NCI-H82 (cell line): ENCODE measurements at places on chromosomes 1 and 21.

DNA sequence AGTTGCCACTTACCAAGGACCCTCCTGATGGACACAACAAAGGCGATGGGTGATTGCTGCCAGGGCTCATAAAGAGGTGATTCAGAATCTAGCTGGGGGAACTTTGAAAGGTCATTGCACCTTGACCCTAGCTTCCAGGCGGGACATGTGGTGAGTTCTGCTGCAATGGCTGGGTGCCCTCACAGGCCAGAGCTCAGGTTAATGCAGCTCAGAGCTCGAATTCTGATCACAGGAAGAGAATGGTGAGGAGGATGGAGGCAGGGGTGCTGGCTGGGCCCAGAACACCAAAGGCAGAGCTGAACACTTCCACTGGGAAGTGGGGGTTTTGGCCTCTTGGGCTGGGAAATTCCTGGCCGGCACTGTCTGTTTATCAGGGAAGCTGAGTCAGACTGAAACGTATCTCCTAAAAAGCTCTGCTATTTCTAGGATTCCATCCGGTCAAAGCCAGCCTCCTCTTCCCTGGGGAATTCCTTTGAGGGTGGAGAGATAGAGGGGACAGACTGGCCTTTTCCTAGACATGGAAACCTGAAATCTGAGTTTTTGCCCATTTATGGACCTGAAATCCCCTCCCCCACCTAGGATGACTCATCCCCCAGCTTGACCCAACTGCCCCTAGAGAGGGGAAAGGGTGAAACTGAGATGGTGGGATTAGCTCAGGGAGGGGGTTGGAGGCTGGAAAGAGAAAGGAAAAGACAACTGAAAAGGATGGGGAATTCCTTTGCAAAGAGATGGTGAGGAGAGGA, 27.2 kb downstream of the NUAK2 start:
- peak; percentile 40 for DNase-seq

- peak; percentile 90 for DNase-seq
These were observed 1.9 kb downstream of the EEIG2 start for GRCh38 chr1:108561689-108562326.

DNA sequence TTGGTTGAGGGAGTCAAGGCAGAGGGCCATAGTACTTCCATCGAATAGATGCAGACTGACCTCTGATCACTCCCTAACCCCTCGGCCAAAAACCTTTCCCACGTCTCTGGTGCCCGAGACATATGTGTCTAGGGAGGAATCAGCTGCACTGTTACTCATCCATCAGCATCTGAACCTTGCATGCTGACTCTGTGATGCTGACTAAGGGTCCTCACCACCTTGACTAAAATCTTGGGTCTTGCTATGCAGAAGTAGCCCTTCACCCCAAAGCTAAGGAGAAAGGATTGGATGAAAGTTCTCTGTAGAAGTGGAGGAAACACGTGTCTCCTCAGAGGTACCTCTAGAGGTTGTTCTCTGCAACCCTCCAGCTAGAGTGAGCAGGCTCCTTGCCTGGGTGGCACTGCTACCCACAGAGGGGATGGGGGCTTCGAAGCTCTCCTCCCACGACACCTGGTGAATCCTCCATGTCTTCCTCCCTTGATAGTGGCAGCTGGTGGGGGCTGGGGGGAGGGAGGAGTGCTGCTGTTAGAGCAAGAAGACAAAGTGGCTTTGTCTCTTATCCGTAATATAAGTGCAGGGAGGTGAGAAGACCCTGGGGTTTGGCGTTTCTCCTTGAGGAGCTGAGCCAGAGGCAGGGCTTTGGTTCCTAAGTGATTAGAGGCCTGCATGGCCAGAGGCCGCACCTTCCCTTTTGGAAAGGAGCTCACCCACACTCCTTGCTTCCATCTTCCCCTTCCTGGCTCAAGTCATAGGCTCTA, 45.1 kb downstream of the ATP2B4 start:
- peak; percentile 39 for DNase-seq

GRCh38 chr1:233248014-233248413, 47.5 kb downstream of the PCNX2 start:
- DNase-seq, result no peak

DNA sequence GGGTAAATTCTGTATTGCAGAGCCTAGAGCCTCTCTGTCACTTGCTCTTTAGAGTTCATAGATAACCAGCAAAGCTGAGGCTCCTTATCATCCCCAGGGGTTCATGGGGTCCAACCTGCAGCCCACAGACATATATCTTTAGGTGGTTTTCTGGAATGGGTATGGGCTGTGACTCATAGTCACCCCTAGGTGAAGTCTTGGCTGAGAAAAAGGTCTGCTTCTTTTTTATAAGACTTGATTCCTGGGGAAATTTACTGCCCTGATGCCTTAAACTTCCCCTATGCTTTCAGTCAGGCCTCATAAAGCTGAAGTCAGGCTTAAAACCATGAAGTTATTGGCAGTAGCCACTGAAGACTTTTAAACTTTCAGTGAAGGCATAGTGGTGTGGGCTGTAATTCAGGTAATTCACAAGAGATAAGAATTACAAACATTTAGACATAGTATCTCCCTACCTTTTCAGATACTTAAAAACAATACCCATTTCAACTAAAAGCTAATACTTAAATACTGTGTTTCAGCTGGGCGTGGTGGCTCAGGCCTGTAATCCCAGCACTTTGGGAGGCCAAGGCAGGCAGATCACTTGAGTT, 46.8 kb downstream of the MACO1 start:
- no peak for DNase-seq

GRCh38 chr21:42527489-42528158, 14.0 kb downstream of the SLC37A1 start:
- no peak for DNase-seq

DNA sequence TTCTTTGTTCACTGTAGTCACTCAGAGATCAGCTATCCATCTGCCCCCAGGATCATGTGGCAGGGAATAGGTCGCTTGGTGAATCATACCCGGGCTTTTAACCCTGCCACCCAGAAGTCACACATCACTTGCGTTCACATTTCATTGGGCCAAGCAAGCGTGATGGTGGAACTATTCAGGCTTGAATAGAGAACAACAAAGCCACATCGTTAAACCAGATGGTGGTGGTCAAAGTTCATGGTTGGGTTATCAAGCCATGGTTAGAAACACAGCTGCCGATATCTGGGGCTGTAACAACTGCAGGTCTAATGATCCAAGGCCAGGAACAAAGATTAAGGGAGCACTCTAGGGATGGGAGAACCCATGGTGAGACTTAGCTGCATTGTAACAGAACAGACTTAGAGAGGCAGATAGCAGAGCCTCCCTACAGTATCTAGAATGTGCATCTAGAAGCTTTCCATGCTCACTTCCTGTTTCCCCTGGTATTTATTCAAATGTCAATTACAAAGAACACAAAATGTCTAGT, 40.0 kb upstream of the PTPRC start:
- no peak for DNase-seq

DNA sequence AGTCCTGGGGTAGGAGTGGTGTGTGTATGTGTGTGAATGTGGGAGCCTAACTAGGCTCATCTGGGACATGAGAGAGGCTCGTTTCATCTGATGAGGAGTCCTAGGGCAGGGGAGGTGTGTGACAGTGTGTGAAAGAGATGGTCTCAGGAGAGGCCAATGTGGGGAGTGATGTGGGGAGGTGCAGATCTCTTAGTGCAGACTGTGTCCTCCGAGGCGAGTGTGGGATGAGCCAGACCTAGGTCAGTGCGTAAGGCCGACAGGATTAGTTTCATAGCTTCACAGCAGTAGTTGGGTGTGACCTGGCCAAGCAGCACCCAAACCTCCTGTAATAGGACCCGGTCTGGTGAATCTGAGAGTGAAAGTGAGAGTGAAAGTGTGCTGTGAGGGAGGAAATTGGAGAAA, 94.7 kb downstream of the LIPI start:
- no peak for DNase-seq
